Stimulated activated CD8-positive, alpha-beta memory T cell treated with anti-CD3 and anti-CD28 coated beads, Interleukin-4, amount 100 ng/mL, for 48 hours (primary cell): ENCODE measurements at places on chromosomes 5 and 9.

GRCh38 chr5:1133108-1133507, 21.2 kb upstream of the SLC12A7 start:
- DNase-seq = no peak

DNA sequence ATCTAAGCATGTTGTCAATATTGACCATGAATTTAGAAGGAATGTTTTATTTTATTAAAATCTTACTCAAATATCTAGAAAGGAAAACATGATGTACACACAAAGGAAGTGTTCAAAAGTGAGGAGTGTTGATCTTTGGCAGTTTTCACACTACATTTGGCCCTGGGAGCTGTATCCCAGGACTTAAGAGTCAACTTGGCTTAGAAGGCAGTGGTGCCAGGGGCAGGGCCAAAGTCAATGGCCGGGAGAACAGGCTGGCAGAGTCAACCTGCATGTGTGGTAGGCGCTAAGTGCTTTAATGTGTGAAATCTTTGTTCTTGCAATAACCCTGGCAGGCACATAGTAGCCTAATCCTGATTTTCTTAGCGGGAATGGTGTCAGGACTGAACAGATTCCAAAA, 228.4 kb downstream of the TENT4A start:
- DNase-seq = no peak

DNA sequence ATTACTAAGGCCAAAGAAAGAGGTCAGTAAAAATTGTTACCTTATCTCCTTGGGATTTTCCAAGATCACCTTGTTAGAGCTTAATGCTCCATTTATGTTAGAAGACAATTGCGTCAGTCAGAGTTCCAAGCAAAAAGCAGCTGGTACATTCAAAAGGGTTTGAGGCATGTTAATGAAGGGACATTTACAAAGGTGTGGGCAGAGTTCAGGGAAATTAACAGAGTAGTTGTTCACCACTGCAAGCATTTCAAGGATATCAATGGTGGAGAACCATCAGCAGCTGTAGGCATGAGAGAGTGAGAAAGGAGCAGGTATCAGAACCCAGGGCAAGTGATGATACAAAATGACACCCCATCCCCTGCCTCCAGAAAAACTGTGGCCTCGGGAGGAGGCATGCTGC, 17.0 kb upstream of the SMARCA2 start:
- no peak for DNase-seq

GRCh38 chr9:129335464-129336129, 157.5 kb upstream of the IER5L start:
- no peak for DNase-seq

GRCh38 chr9:130488621-130489330, 44.0 kb downstream of the ASS1 start:
- no peak for DNase-seq

DNA sequence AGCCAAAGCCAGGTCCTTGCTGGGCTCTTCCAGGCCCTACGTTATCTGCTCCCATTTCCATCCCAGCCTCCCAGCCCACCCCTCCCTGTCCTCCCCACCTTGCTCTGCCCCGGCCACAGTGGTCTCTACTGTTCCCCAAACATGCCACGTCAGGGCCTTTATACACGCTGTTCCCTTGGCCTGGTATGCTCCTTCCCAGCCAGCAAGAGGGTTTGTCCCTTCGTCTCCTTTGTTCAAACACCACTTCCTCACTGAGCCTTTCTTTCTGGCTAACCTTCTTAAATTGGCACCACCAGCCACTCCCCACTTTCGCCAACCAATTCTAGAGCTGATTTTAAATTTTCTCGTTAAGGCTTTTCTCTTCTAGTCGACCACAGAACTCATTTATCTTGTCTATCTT, 9.8 kb downstream of the SH2D3C start:
- no peak for DNase-seq

DNA sequence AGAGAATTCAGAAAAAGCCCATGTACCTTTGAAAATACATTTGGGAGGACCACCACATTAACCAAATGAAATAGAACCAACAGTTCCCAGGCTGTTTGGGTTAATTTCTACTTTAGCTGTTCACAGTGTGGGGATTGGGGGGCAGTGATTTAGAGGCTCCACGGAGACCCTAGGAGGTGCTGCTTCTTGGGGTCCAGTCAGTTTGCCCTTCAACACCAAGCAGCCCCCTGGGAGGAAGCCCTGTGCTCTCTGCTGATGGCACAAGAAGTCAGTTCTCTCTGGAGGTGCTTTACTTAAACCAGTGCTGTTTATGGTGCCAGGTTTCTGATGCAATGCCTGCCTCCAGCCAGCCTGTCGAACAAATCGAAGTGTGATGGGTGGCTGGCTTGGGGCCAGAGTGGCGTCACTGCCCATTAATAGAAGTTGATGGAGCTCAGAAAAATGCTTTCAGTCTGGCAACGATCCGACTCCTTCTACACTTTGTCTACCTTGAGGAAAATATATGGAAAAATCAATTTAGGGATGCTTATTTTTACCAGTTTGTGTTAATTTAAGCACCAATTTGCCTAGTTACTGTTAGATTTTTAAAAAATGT, 134.0 kb downstream of the SNX18 start:
- DNase-seq = no peak

GRCh38 chr5:11595045-11595444, 309.2 kb downstream of the CTNND2 start:
- DNase-seq = no peak

- DNase-seq = peak; percentile 92
Measured at GRCh38 chr5:34007621-34008600, at the start of gene AMACR. Gene AMACR (minus strand): TSS chr5:34008050. CDS start chr5:34008019, 31 bp downstream.

DNA sequence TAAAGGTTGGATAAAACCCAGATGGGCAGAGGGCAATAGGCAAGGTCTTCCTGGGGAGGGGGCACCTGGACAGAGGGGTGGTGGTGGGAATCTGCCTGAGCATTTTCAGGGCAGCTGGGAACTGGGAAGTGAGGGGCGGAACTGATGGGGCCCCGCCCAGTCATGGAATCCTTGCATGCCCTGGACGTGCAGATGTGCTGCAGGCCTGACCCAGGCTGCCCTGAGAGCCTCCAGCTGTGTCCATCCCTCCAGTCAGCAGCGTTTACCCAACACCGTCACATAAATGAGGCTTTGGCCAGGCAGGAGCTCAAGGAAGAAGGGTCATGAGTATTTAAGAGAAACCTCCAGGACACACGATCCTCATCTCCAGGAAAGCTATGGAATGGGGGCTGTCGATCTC, 70.3 kb downstream of the DAB2IP start:
- no peak for DNase-seq

DNA sequence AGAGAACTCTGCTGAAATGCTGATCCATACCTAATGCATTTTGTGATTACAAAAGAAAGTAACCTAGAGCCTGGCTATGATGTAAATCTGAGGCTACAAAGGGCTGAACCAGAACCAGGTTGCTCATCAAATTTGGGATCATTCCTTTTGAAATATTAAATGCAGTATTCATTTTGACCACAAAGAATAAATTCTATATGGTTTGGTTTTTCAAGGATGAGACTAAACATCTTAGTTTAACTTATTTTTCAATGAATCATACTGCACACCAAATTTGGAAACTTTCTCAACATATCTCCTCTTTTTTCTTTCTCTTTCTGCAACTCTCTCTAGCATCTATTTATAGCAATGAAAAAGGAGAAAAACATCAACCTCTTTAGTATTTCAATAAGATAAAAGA, 46.5 kb downstream of the CEMIP2 start:
- no peak for DNase-seq

DNA sequence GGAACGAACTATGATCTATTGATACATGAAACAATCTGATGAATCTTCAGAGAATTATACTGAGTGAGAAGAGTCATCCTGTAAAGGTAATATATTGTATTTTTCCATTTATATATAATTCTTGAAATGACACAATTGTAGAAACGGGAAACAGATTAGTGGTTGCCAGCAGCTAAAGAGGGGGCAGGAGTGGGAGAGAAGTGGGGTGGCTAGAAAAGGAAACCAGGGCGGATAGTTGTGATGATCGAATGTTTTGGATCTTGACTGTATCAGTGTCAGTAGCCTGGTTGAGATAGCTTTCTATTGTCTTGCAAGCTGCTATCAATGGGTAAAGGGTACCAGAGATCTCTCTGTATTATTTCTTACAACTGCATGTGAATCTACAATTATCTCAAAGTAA, 17.7 kb upstream of the RAPGEF1 start:
- no peak for DNase-seq

- DNase-seq = no peak
Measured at GRCh38 chr5:62341783-62342475, 35.9 kb downstream of the KIF2A start.

DNA sequence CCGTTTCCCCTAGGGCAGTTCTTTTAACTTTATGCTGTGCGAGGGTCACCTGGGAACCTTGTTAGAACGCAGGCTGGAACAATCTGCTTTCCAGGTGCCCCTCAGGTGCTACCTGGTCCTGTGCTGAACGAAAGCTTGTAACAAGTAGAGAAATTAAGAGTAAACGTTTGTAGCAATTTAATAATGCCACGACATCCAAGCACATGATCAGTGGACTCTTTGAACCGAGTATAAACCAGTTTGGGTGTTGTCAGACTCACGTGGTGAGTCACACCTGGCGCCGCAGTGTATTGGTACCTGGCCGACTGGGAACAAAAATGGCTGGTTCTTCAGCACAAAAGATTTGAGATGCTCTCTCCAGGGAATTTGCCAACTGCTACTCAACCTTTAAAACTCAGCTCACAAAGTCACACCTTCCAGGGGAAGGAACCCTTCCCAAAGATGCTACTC, 926 bp upstream of the MYO10 start:
- no peak for DNase-seq

GRCh38 chr5:95915999-95916686, 45.5 kb downstream of the ELL2 start:
- DNase-seq = no peak

GRCh38 chr5:167392240-167392639, 899.2 kb upstream of the WWC1 start:
- no peak for DNase-seq

GRCh38 chr9:18385696-18386490, 88.1 kb upstream of the ADAMTSL1 start:
- DNase-seq = no peak

GRCh38 chr9:95031711-95032461, 285.6 kb downstream of the FANCC start:
- no peak for DNase-seq

GRCh38 chr5:56159521-56159947, 73.6 kb downstream of the ANKRD55 start:
- DNase-seq = no peak

DNA sequence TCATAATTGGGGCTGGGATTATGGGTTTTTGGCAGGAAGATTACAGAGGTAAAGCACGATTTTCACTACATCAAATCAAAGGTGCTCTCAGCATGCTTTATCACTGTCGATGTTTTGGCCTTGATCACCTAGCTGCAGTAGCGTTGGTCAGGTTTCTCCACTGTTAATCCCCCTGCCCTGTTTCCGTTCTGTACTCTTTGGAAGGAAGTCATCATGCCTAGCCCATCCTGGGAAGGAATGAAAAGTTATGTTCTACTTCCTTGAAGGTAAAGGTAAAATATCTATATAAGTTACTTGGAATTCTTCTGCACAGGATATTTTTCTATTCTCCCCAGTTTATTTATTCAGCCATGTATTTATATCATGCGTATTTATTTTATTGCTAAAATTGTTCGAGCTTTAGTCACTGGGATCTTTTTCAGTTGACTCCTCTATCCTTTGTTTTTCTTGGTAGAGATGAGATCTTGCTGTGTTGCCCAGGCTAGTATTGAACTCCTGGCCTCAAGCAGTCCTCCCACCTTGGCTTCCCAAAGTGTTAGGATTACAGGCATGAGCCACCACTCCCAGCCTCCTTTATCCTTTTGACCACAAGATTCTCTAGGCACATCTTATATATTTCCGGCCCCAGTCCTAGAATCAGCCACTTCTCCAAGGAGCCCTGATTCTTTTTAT, 25.3 kb downstream of the FAF2 start:
- no peak for DNase-seq

GRCh38 chr9:79135681-79136415, 435.9 kb upstream of the TLE4 start:
- DNase-seq = no peak

- no peak for DNase-seq
Measured at GRCh38 chr5:60207040-60207439, 313.5 kb upstream of the PDE4D start.

- DNase-seq = no peak
Measured at GRCh38 chr5:133392448-133392847, 219.9 kb downstream of the FSTL4 start.

GRCh38 chr9:1837453-1838084, 177.6 kb upstream of the SMARCA2 start:
- DNase-seq = peak; percentile 33

DNA sequence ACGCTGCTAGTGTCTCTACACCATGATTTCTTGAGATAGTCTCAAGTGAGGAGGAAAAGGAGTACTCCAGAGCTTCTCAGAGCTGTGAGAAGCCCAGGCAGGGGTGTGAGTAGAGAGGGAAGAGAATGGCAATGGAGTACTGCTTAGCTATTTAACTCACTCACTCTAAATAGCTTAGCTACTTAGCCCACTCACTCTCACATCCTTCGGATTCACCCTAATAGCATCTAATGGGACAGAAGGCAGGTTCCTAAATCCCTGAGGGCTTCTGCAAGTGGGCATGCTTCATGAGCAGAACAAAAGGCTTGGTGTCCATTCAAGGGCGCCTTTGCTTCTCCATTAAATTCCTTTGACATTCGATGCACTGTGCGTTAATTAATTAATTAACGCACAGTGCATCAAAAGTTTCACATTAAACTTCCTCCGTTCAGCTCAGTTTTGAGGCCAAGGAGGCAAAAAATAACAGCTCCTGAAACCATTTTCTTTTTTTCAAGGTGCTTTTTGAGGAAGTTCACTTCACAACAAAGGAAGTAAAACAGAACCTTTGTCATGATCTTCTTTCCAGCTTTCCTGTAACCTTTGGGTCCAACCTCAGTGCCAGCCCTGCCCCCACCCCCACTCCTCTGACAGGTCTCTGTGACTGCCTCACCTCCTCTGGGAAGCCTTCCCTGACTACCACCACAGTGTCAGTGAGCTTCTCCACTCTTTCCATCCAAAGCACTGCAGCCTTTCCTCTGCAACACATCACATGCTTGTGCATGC, 294.0 kb downstream of the SEC61B start:
- DNase-seq = no peak

DNA sequence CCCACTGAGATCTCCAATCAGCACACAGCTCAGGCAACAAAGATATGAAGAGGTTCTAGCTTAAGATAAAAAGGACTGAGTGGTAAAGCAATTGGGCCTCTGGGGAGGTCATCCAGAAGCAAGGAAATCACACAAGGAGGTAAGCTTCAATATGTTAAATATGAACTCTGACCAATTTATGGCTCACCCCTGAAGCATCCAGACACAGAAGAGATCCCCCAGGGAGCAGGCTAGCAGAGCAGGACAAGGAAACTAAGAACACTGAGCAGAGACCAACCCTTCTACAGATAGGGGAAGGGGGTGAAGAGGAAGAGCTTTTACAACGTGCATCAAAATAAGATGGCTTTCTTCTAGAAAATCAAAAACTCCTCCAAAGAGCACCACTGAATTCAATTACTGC, 616.2 kb downstream of the DNAH5 start:
- no peak for DNase-seq

GRCh38 chr5:94810281-94810680, 191.8 kb downstream of the SLF1 start:
- no peak for DNase-seq
